ENCODE measurements at places on chromosomes 5 and 9. TPM values are rescaled to one million over a fixed set of nuclear protein-coding genes. Genes with fewer than 3 reads are reported as not detected.
A peak's percentile ranks its signal among the peaks of the same experiment; 100 is the strongest.

DNA sequence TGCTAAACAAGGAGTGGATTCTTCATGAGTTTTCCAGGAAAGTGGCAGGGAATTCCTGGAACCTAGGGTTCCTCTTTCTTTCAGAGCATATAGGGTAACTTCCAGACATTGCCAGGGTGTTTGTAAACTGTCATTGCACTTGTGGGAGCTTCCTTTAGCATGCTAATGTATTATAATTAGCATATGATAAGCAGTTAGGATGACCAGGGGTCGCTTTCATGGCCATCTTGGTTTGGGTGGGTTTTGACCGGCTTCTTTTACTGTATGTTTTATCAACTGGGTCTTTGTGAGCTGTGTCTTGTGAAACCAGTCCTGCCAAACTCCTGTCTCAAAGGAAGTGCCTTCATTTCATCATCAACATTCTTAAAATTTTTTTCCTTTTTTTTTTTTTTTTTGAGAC, 11.9 kb upstream of the MELK start:
- H3K27ac ChIP-seq: no peak overlapping the region
- H3K4me1 ChIP-seq: no peaks in the 10 kb centered on the region
- H3K4me3 ChIP-seq: no peak overlapping the region
- DNase-seq: no peak

DNA sequence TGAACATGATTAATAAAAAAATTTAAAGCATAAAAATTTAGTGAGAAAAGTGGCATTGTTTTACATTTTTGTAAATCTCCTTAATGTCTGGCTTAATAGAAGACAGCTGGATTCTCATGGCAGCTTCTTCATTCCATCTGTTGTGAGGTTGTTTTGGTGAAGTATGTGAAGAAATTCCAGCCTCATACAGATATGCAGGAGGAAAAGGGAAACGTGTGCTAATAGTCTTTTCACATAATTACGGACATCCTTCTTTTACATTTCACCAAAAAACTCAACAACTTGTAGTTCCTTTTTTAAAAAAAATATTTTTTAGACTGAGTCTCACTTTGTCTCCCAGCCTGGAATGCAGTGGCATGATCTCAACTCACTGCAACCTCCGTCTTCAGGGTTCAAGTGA, 46.9 kb downstream of the HACD4 start:
- H3K36me3 ChIP-seq: peaks cover 5% of the 10 kb centered on the region
- H3K27ac ChIP-seq: 0 out of 2 replicates have a peak overlapping the region, but pooled peaks have one; percentile 9
- H3K4me1 ChIP-seq: peaks cover 60% of the 10 kb centered on the region
- no peak for DNase-seq
- no peak overlapping the region for H3K4me3 ChIP-seq
- H3K27me3 ChIP-seq: no peaks in the 10 kb centered on the region

- H3K4me3 ChIP-seq: no peak overlapping the region
- H3K27me3 ChIP-seq: no peaks in the 10 kb centered on the region
- peaks cover 5% of the 10 kb centered on the region for H3K4me1 ChIP-seq
- no peak overlapping the region for H3K27ac ChIP-seq
- no peaks in the 10 kb centered on the region for H3K36me3 ChIP-seq
Measured at GRCh38 chr5:33901156-33901555, 9.4 kb upstream of the ADAMTS12 start.

GRCh38 chr5:59583151-59583809, 310.2 kb downstream of the PDE4D start:
- peaks cover 15% of the 10 kb centered on the region for H3K4me1 ChIP-seq
- H3K27ac ChIP-seq: no peak overlapping the region
- no peaks in the 10 kb centered on the region for H3K36me3 ChIP-seq
- no peak overlapping the region for H3K4me3 ChIP-seq
- DNase-seq: no peak

GRCh38 chr5:179860301-179860700, 1.7 kb upstream of the MRNIP start:
- H3K4me3 ChIP-seq: peak overlapping the region; percentile 95
- H3K27ac ChIP-seq: no peak overlapping the region
- no peaks in the 10 kb centered on the region for H3K27me3 ChIP-seq
- no peaks in the 10 kb centered on the region for H3K4me1 ChIP-seq

GRCh38 chr5:440401-441201, 2.4 kb upstream of the EXOC3 start:
- no peaks in the 10 kb centered on the region for H3K27me3 ChIP-seq
- H3K4me3 ChIP-seq: no peak overlapping the region
- no peak overlapping the region for H3K27ac ChIP-seq
- peaks cover 12% of the 10 kb centered on the region for H3K4me1 ChIP-seq
- DNase-seq: no peak

GRCh38 chr5:144680711-144681110, 510.0 kb downstream of the KCTD16 start:
- H3K27me3 ChIP-seq: no peaks in the 10 kb centered on the region
- no peaks in the 10 kb centered on the region for H3K4me1 ChIP-seq
- DNase-seq: no peak
- H3K36me3 ChIP-seq: no peaks in the 10 kb centered on the region

- no peaks in the 10 kb centered on the region for H3K27me3 ChIP-seq
- H3K4me3 ChIP-seq: no peak overlapping the region
- no peaks in the 10 kb centered on the region for H3K36me3 ChIP-seq
- DNase-seq: no peak
- H3K27ac ChIP-seq: no peak overlapping the region
- peaks cover 9% of the 10 kb centered on the region for H3K4me1 ChIP-seq
Measured at GRCh38 chr5:157444224-157444623, 15.8 kb upstream of the NIPAL4 start.

GRCh38 chr5:136021016-136021405, 7.8 kb upstream of the TGFBI start:
- H3K27ac ChIP-seq: peak overlapping the region; percentile 27
- no peaks in the 10 kb centered on the region for H3K27me3 ChIP-seq
- H3K36me3 ChIP-seq: no peaks in the 10 kb centered on the region
- no peak for DNase-seq
- no peak overlapping the region for H3K4me3 ChIP-seq
- peaks cover 40% of the 10 kb centered on the region for H3K4me1 ChIP-seq

- H3K36me3 ChIP-seq: no peaks in the 10 kb centered on the region
- H3K27me3 ChIP-seq: no peaks in the 10 kb centered on the region
- no peak for DNase-seq
- H3K4me3 ChIP-seq: no peak overlapping the region
Measured at GRCh38 chr5:32646061-32646969, 61.0 kb downstream of the SUB1 start.

- no peak overlapping the region for H3K4me3 ChIP-seq
- no peak for DNase-seq
- no peaks in the 10 kb centered on the region for H3K27me3 ChIP-seq
- no peak overlapping the region for H3K27ac ChIP-seq
Measured at GRCh38 chr9:133948561-133949485, 43.3 kb downstream of the VAV2 start.

GRCh38 chr9:33686942-33687341, 108.4 kb upstream of the PRSS3 start:
- H3K4me3 ChIP-seq: no peak overlapping the region
- H3K27me3 ChIP-seq: no peaks in the 10 kb centered on the region
- DNase-seq: no peak

- H3K4me3 ChIP-seq: no peak overlapping the region
- no peak for DNase-seq
Measured at GRCh38 chr5:53311681-53312080, 168.7 kb upstream of the FST start.

GRCh38 chr5:65029178-65029577, 260.4 kb downstream of the CWC27 start:
- no peaks in the 10 kb centered on the region for H3K36me3 ChIP-seq
- no peak for DNase-seq
- no peak overlapping the region for H3K27ac ChIP-seq
- H3K27me3 ChIP-seq: no peaks in the 10 kb centered on the region

- H3K4me1 ChIP-seq: peaks cover 28% of the 10 kb centered on the region
- peak within 1 kb of the TSS; percentile 24 for H3K27ac ChIP-seq
- no peaks in the 10 kb centered on the region for H3K27me3 ChIP-seq
- DNase-seq: peak; percentile 36
- no peaks in the 10 kb centered on the region for H3K36me3 ChIP-seq
- H3K4me3 ChIP-seq: peak within 1 kb of the TSS; percentile 3
Measured at GRCh38 chr5:36301858-36302603, at the start of gene RANBP3L. TSS of gene RANBP3L (minus strand) at chr5:36301902. CDS start at chr5:36301416, 486 bp downstream.

DNA sequence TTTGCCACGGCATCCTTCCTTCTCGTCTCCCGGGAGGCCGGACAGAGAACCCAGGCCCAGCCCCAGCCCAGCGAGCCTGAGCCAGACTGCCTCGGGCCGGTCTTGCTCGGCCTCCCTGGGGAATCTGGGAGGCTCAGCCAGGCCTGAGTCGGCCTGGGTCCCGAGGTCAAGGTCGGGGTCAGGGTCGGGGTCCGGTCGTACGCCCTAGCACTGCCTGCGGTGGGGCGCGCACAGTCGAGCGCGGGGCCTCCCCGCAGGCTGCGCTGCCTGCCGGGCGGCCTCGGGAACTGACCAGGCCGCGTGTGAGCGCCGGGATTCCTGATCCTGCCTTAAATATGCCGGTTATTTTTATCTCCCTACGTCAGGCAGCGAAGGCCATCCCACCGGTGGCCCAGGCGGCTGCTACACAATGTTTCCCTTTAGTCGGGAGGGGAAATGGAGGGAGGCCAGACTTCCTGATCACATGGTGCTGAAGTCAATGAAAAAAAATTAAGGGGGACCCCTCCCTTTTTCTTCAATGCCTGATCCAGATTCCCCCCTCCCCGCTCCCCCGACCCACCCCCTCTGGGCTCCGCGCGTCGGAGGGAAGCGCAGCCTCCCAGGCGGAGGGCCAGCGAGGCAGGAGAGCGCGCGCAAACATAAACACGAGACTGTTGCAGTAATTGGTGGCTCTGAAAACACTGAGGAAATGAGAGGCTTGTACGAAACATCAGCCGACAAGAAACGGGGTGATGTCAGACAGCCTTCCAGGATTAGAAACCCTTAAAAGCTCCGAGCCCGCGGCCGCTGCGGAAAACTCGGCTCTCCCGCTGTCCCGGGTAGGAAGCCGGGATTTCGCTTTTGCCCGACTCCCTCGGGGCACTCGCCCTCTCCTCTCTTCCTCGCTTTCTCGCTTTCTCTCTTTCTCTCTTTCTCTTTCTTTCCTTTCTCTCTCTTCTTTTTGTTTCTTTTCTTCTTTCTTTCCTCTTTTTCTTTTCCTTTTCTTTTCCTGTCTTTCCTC, 148.2 kb upstream of the KLF4 start:
- H3K4me1 ChIP-seq: no peaks in the 10 kb centered on the region
- H3K4me3 ChIP-seq: peak overlapping the region; percentile 73
- DNase-seq: peak; percentile 31
- H3K36me3 ChIP-seq: no peaks in the 10 kb centered on the region

GRCh38 chr9:79946712-79947111, 374.9 kb downstream of the TLE4 start:
- no peak overlapping the region for H3K4me3 ChIP-seq
- H3K36me3 ChIP-seq: no peaks in the 10 kb centered on the region
- H3K27ac ChIP-seq: no peak overlapping the region
- H3K27me3 ChIP-seq: no peaks in the 10 kb centered on the region
- H3K4me1 ChIP-seq: peaks cover 9% of the 10 kb centered on the region

DNA sequence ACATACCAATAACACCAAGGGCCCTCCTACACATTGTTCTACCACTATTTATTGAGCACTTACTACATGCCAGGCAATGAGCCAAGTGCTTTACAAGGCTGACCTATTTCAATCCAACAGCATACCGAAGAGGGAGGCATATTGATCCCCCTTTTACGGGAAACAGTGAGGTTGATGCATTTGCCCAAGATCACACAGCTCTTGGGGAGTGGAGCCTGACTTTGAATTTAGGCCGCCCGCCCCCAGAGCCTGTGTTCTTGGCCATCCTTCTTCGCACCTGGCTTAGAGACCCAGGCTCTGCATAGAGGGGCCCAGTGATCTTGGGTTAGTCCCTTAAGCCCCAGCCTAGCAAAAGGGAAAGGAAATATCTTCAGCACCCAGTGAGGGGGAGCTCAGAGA, 158.1 kb upstream of the IER5L start:
- H3K4me3 ChIP-seq: no peak overlapping the region
- H3K4me1 ChIP-seq: peaks cover 18% of the 10 kb centered on the region
- no peaks in the 10 kb centered on the region for H3K36me3 ChIP-seq

DNA sequence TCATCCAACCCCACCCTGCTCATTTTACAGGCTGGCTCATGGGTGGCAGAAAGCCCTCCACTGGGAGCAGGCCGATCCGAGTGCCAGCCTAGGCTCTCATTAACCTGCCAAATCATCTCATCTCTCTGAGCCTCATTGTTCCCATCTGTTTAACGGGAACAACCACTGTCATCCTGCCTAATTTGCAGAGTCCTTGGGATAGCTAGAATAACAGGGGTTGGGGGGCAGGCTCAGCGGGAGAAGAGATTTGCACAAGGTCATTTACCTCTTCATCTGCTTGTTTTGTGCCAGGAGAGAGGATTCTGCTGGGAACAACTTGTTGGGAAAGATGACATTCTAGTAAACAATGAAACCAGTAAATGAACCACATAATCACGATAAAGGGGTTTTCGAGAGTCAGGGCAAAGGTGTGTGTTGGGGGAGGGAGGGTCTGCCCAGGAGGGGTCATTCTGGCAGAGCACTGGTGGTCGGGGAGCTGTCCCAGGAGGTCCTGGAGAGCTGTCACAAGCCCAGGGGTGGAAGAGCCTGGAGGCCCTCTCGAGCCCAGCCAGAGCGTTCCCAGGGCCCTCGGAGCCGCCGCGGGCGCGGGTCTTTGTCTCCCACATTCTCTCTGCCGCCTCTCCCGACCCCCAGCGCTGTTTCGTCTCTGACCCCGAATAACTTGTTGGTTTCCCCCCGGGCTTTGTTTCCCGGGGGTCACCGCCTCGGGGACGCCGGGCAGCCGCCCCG, 22.8 kb upstream of the NDST1 start:
- no peaks in the 10 kb centered on the region for H3K36me3 ChIP-seq
- peak overlapping the region; percentile 95 for H3K4me3 ChIP-seq
- H3K27me3 ChIP-seq: no peaks in the 10 kb centered on the region
- peaks cover 39% of the 10 kb centered on the region for H3K4me1 ChIP-seq
- 0 out of 2 replicates have a peak overlapping the region, but pooled peaks have one; percentile 57 for H3K27ac ChIP-seq
- no peak for DNase-seq

DNA sequence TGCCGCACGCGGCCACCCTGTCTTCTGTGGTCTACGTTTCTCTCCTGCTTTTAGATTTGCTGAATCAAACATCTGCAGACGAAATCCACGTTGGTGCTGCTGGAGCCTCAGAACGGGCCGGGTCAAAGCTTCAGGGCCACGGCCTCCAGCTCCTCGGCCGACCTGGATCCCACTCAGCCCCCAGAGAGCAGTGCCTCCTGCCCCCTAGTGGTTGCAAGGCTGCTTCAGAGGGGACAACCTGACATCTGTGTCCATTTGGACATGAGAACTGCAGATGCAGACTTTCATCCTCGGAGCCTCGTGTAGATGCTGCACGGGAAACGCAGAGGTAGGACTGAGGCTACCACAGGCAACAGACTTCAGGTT, 23.0 kb upstream of the SLC6A3 start:
- peaks cover 55% of the 10 kb centered on the region for H3K36me3 ChIP-seq
- peaks cover 4% of the 10 kb centered on the region for H3K4me1 ChIP-seq
- H3K27ac ChIP-seq: no peak overlapping the region
- H3K27me3 ChIP-seq: no peaks in the 10 kb centered on the region
- DNase-seq: peak; percentile 24

Gene C9orf153
- total RNA-seq: 1.9 TPM

Gene GARNL3
- 15.5 TPM for total RNA-seq

Gene DOCK8
- total RNA-seq: 1.9 TPM

Gene IFNA21
- not detected for total RNA-seq

Gene ANP32B
- 14.8 TPM for total RNA-seq

Gene AGXT2
- total RNA-seq: not detected
